ENCODE measurements at places on chromosomes 6 and 20.

GRCh38 chr20:63522981-63523611 lies 2.5 kb downstream of the PPDPF start:
- no peak for DNase-seq

- no peak for DNase-seq
Measured at GRCh38 chr6:122903266-122903915, 92.6 kb upstream of the CLVS2 start.

- no peak for DNase-seq
Measured at GRCh38 chr20:50194422-50194830, 3.8 kb downstream of the CEBPB start.

- no peak for DNase-seq
Measured at GRCh38 chr6:753486-753885, 60.5 kb upstream of the EXOC2 start.

- DNase-seq: no peak
Measured at GRCh38 chr6:38580030-38580429, 59.7 kb downstream of the BTBD9 start.

DNA sequence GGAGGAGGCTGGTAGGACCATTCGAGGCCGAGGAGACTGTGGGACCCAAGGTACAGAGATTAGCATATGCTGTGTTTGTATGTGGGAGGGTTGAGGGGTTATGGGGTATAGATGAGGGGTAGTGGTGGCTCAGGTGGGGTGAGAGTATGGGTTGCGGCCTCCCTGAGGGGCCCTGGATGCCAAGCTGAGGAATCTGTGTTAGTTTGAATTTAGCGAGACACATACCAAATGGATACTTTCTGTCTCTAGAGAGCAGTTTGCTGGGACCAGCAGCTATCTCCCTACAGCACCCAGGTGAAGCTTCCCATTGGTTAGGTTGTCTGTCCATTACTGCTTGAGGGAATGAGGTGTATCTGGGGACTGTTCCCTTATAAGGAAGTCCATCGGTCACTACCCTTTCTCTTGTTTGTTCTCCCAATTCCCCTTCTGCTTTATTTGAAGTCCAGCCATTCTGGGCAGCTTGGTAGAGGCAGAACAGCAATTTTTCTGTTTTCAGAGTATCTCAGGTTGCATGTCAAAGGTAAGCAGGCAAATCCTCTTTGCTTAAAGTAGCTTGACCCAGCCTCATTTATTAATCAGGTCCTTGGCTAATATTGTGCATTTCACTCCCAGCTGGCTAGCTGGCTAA lies 15.2 kb downstream of the CHMP4B start:
- DNase-seq: no peak

Data from CD4-positive, alpha-beta T cell treated with Interleukin-6 at 100 ng/mL for 8 hours (primary cell).